ENCODE measurements at places on chromosomes 12 and 14. TPM values are rescaled to one million over a fixed set of nuclear protein-coding genes. Genes with fewer than 3 reads are reported as not detected.

DNA sequence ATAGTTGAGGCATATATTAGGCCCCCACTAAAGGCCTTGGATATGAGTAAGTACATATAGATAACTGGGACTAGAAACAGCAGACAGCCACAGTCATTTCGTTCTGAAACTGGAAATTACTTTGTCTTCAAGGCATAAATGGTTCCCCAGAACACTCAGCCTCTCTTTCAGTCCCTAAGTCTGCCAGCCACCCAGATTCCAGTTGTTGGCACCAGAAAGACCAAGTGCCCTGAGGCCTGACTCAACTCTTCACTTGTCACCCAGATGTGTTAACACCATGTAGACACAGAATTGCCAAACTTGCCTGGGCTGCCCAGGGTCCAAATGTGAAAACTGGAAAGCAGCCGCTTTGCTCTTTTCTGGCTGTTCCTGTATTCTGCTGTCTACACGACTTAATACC is 3.0 kb upstream of the LGALS3 start:
- DNase-seq = no peak
- H3K36me3 ChIP-seq = no peaks in the 10 kb centered on the region
- H3K27me3 ChIP-seq = no peaks in the 10 kb centered on the region
- no peak overlapping the region for H3K27ac ChIP-seq
- H3K4me1 ChIP-seq = peaks cover 24% of the 10 kb centered on the region

- H3K4me3 ChIP-seq = no peak overlapping the region
- peaks cover 2% of the 10 kb centered on the region for H3K4me1 ChIP-seq
- no peaks in the 10 kb centered on the region for H3K36me3 ChIP-seq
- no peak overlapping the region for H3K27ac ChIP-seq
These were observed 354.4 kb upstream of the FLRT2 start for GRCh38 chr14:85175556-85175955.

BEST3 gene
- total RNA-seq = not detected

FGD4 gene
- total RNA-seq = 52.9 TPM

DNA sequence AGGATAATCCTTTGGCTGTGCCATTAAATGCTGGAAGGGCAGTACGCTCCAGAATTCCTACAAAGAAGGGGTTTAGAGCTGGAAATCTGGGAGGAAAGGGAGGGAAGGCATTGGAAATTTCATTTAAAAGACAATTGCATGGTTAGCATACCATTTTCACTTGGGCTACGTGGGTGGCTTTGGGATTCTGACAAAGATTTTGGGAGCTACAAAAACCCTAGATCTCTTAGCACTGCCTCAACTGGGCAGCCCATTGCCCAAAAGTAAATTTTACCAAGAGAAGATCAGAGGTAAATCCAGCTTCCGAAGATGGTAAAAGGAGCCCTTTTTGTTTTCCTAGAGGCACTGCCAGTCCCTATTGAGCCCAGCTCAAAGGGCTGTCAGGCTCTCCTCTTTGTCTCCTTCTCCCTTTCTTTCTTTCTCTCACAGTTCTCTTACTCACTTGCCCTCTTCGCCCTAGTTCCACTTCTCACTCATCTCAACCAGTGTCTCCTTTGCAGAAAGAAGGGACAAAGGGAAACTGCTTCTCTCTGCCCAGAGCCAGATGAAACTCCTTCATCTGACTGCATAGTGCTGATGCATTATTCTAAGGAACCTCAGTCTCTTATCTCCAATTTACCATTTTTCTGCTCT is 125.4 kb upstream of the PLEKHA5 start:
- H3K4me1 ChIP-seq = peaks cover 2% of the 10 kb centered on the region
- H3K4me3 ChIP-seq = no peak overlapping the region
- DNase-seq = no peak
- H3K27me3 ChIP-seq = no peaks in the 10 kb centered on the region
- no peak overlapping the region for H3K27ac ChIP-seq

LRP10 gene
- total RNA-seq = 110 TPM

- no peaks in the 10 kb centered on the region for H3K4me1 ChIP-seq
- H3K36me3 ChIP-seq = no peaks in the 10 kb centered on the region
- no peaks in the 10 kb centered on the region for H3K27me3 ChIP-seq
- H3K4me3 ChIP-seq = no peak overlapping the region
These were observed 280.3 kb downstream of the KSR2 start for GRCh38 chr12:117688446-117688845.

CNTN1 gene
- total RNA-seq = 23.7 TPM

C12orf60 gene
- 0.82 TPM for total RNA-seq

- no peaks in the 10 kb centered on the region for H3K36me3 ChIP-seq
- no peak for DNase-seq
- no peak overlapping the region for H3K27ac ChIP-seq
- no peak overlapping the region for H3K4me3 ChIP-seq
These were observed 25.7 kb upstream of the COCH start for GRCh38 chr14:30848449-30849240.

DNA sequence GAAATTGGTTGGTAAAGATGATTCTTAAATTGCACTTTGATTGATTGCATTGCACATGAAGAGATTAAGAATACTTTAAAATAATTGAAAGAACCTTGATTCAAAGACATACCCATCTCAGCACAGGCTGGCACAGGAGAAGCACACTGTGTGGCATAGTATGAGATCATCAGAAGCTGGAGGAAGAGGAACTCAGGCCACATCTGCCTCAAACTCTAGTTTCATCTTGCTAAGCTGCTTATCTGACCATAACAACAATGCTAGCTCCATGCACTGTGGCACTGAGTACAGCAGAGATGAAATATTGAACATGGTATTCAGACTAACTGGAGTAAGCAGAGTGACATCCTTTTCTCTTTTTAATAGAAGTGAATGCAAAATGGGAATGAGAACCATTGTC is 99.1 kb downstream of the TBC1D30 start:
- DNase-seq = no peak
- no peak overlapping the region for H3K27ac ChIP-seq
- H3K27me3 ChIP-seq = no peaks in the 10 kb centered on the region

DNA sequence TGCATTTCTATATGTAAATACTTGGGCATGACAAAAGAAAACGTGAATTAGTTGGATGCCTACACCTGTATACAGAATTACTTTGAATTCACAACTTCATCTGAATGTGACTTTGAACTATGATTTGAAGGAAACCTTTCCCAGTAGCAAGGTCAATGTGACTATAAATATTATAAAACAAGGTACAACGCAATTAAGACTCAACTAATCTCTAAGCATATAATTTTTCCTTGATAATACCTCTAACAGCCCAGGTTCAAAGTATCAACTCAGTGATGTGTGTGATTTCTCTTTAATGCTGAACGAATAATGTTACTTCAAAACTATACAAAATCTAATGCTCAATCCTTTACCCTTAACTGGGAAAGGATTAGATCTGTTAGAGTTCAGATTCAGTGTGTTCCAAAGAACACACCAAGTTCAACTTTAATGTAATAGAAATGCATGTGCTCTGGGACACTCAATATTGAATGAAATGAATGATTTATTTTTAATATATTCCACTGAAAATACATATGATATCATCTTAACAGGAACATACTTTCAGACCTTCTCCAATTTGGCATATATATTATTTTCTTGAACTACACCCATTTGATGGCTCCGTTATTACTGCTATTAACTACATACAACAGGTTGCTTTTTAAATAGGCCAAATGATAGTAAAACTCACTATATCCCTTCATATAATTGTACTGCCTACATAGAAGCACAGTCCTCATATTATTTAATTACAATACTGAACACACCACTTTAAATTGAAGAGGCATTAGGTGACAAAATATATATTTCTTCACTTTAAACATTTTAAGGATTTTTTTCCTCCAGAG is 40.1 kb upstream of the MTERF2 start:
- DNase-seq = no peak
- H3K4me3 ChIP-seq = no peak overlapping the region
- no peaks in the 10 kb centered on the region for H3K4me1 ChIP-seq
- H3K27me3 ChIP-seq = no peaks in the 10 kb centered on the region
- H3K36me3 ChIP-seq = no peaks in the 10 kb centered on the region

DNA sequence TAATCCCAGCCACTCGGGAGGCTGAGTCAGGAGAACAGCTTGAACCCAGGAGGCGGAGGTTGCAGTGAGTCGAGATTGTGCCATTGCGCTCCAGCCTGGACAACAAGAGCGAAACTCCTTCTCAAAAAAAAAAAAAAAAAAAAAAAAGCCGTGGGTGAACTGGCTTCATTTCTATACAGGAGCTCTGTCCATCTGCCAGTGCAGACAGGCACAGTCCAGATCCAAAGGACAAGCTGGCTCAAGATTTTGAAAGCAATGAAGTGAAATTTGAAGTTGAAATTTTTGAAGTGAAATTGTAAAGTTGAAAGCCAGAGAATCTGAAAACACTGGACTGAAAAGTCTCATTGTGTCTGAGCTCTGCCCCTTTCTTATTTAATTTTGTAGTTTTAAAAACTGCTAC is 134.7 kb downstream of the CALM1 start:
- peaks cover 7% of the 10 kb centered on the region for H3K4me1 ChIP-seq
- no peak overlapping the region for H3K27ac ChIP-seq
- H3K27me3 ChIP-seq = no peaks in the 10 kb centered on the region
- no peaks in the 10 kb centered on the region for H3K36me3 ChIP-seq
- DNase-seq = no peak

DNA sequence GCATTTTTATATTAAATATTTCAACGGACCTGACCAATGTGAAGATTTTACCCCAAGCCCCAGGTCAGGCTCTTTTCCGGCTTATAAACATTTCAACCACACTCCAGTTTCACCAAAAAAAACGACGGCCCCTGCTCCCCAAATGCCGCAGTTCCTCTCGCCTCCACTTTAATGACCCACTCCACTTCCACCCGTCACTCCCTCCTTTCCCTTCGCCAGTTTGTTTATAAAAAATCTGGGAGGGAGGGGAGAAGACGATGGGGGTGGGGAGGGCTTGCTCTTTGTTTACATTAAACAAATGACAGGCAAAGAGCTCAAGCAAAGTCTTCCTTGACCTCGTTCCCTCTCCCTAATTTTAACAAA is 5.4 kb downstream of the SIX6 start:
- peaks cover 2% of the 10 kb centered on the region for H3K4me1 ChIP-seq
- H3K27ac ChIP-seq = no peak overlapping the region
- H3K27me3 ChIP-seq = peaks cover under 1% of the 10 kb centered on the region

GRCh38 chr14:70624972-70625371 is 16.7 kb upstream of the TTC9 start:
- no peak for DNase-seq
- no peaks in the 10 kb centered on the region for H3K36me3 ChIP-seq
- H3K4me1 ChIP-seq = no peaks in the 10 kb centered on the region
- H3K4me3 ChIP-seq = no peak overlapping the region
- H3K27ac ChIP-seq = no peak overlapping the region

DNA sequence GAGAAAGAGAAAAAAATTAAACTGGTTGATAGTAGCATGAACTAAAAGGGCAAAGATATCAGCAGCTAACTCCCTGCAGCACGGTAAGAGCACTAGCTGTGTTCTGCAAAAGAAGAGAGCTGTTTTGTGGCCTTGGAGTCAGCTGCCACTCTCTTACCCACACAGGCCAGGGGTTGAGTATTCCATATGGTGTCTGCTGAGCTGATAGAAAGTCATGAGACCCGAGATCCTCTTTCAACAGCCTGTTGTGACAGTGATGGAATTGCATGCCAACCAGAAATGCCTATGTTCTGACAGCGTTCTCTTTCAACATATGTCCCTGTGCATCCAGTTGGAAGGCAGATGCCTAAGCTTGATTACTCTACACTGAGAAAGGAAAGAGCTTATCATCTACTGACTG is 39.9 kb downstream of the TMTC1 start:
- H3K36me3 ChIP-seq = no peaks in the 10 kb centered on the region
- H3K4me1 ChIP-seq = peaks cover 3% of the 10 kb centered on the region
- H3K27me3 ChIP-seq = no peaks in the 10 kb centered on the region
- no peak overlapping the region for H3K27ac ChIP-seq
- no peak for DNase-seq

DNA sequence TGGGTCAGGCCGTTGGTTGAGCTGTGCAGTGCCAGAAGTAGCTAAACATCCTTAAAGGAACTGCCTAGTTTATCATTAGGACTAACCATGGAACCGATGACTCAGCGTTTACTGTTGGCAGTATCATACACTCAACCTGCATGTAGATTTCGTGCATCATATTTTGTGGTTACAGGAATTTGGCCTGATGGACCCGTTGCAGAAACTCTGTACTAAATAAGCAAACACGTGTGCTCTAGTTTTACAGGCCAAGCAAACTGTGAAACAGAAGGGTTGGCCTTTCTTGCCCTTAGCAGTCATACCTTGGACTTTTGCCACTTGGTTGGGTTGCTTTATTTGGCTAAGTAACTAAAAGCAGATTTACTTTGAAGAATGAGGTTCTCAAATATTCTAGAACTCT is 35.6 kb downstream of the DGLUCY start:
- H3K27ac ChIP-seq = no peak overlapping the region
- peak; percentile 57 for DNase-seq
- H3K36me3 ChIP-seq = no peaks in the 10 kb centered on the region
- H3K27me3 ChIP-seq = no peaks in the 10 kb centered on the region

DNA sequence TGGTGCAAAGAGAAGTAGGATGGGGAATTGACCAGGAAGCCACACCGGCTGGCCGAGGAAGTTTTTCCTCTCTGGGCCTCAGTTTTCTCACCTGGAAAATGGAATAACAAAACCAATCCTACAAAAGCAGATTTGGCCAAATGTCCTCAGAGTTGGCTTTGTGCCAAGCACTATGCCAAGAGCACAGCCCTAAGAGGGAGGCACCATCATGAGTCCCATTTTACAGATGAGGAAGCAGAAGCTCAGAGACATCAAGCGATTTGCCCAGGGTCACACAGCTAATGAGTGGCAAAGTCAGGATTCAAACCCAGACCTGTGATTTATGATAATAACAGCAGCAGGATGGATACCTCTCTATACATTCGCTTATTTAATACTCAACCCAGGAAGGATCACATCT is 27.3 kb downstream of the RASAL1 start:
- no peaks in the 10 kb centered on the region for H3K36me3 ChIP-seq
- no peaks in the 10 kb centered on the region for H3K27me3 ChIP-seq
- H3K4me1 ChIP-seq = no peaks in the 10 kb centered on the region
- no peak overlapping the region for H3K27ac ChIP-seq

- H3K4me3 ChIP-seq = no peak overlapping the region
- no peak overlapping the region for H3K27ac ChIP-seq
- H3K27me3 ChIP-seq = no peaks in the 10 kb centered on the region
- no peaks in the 10 kb centered on the region for H3K36me3 ChIP-seq
- DNase-seq = no peak
These were observed 185.8 kb upstream of the NOS1 start for GRCh38 chr12:117547209-117547608.

GRCh38 chr12:6641131-6641530 is 5.4 kb upstream of the LPAR5 start:
- no peak for DNase-seq
- no peak overlapping the region for H3K27ac ChIP-seq
- H3K36me3 ChIP-seq = no peaks in the 10 kb centered on the region
- H3K4me3 ChIP-seq = no peak overlapping the region
- H3K4me1 ChIP-seq = no peaks in the 10 kb centered on the region

Data from ovary (tissue), 10 donors.